ENCODE measurements at places on chromosomes 5 and 9.

GRCh38 chr9:88645172-88645878, 110.3 kb downstream of the NXNL2 start:
- DNase-seq: no peak

GRCh38 chr5:180126716-180127681, 55.4 kb upstream of the RNF130 start:
- DNase-seq: peak; percentile 5

GRCh38 chr5:74957906-74958305, 91.7 kb upstream of the FAM169A start:
- no peak for DNase-seq

- DNase-seq: peak; percentile 37
Observed at GRCh38 chr9:129006328-129007034, 21.6 kb downstream of the SH3GLB2 start.

DNA sequence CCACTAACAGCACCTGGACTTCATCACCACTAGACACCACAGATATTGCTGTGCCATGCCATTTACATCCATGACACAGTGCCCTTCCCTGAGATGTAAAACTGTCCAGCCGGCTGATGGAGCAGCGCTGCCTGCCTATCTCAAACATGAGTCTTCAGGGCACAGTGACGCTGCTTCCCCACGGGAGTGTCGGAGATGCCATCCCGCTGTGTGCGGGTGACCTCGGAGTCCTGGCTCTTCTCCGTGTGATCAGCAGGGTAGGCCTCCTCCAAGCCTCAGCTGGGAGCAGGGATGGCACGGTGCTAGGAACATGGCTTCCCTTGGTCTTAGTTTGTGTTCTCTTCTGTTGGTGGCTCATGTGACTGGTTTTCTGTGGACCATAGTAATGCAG, 130.3 kb upstream of the FAM120A start:
- DNase-seq: no peak

DNA sequence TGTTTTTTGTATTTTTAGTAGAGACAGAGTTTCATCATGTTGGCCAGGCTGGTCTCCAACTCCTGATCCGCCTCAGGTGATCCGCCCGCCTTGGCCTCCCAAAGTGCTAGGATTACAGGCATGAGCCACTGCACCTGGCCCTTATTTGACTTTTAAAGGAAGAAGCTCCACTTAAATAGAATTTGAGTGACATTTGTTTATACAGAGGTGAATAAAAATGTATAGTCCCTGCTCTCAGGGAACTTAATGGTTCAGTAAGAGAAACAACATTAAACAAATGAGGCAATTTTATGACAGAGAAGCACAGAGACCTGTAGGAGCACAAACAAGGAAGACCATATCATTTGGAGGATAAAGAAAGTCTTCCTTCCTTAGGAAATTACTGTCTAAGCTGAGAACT, 65.7 kb downstream of the C9orf152 start:
- DNase-seq: no peak

DNA sequence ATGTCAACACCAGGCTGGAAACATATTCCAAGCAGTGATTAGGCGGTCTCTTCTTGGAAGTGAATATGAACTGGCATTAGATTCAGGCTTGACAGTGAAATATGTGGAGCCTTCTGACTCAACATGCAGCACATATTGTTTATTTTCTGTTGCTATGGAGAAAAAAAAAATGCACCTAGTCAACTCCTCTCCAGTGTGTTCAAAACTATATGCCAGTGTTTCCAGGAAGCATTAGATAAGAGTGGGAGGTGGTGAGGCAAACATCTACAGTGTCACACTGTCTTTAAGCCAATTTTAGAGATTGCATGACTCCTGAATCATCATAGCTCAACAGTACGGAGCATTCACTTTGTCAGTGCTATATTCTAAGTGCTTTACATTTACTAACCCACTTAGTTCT, 117.9 kb downstream of the HCN1 start:
- DNase-seq: no peak

GRCh38 chr9:116765011-116765410, 77.9 kb downstream of the TRIM32 start:
- DNase-seq: no peak

DNA sequence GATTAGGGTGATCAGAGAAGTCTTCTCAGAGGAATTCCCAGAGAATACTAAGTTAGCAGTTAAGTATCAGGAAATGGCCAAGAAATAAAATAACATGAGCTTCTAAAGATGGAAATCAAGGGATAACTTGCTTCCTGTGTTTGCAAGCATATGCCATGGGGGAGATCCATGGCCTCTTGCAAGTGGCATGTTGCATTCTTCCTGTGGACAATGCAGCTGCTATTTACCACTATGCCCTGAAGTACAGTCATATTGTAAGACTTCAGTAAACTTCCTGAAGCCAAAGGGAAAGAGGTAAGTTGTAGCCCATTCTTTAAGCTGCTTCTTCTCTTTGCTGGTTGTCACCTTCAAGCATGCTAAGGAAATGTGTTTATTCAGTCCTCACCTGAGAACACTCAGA, 154.7 kb upstream of the RUSC2 start:
- DNase-seq: no peak

GRCh38 chr5:18102733-18103132, 468.5 kb downstream of the TAF11L14 start:
- DNase-seq: no peak

DNA sequence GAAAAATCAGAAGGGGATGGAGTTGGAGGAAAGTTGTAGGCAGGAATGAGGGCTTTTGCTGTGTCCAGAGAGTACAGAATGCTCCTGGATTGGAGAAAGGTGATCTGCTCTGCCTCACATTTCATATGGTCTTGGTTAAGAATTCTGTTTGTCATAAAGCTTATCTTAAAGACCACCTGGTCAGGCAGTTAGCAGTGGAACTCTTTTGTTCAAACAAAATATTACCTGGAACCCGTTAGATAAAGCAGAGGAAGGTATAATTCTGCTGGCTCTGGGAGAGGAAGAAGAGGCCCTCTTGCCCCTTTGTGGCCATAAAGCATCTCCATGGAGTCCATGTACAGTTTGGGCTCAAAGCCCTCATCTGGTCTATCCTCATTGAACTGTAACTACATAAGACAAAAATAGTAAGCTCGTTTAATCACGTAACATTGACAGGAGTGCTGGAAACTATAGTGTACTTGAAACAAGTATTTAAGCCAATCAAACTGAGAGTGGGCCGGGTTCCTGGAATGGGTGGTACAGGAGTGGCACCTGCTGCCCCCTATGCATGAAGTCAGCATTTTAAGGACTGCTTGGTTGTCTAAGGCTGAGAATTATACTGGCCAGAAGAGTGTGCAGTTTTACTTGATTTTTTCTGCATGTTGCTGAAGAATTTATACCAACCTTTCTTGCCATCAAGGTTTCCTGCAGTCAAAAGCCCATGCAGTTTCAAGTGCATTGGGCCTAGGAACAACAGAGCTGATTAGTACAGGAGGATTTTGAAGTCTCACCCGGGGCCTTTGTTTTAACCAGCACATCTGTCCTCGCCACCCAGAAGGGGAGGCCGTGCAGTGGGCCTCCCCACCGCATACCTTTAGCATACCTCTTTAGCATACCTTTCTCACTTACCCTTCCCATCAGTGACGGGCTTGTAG, 39.9 kb downstream of the STXBP1 start:
- no peak for DNase-seq

DNA sequence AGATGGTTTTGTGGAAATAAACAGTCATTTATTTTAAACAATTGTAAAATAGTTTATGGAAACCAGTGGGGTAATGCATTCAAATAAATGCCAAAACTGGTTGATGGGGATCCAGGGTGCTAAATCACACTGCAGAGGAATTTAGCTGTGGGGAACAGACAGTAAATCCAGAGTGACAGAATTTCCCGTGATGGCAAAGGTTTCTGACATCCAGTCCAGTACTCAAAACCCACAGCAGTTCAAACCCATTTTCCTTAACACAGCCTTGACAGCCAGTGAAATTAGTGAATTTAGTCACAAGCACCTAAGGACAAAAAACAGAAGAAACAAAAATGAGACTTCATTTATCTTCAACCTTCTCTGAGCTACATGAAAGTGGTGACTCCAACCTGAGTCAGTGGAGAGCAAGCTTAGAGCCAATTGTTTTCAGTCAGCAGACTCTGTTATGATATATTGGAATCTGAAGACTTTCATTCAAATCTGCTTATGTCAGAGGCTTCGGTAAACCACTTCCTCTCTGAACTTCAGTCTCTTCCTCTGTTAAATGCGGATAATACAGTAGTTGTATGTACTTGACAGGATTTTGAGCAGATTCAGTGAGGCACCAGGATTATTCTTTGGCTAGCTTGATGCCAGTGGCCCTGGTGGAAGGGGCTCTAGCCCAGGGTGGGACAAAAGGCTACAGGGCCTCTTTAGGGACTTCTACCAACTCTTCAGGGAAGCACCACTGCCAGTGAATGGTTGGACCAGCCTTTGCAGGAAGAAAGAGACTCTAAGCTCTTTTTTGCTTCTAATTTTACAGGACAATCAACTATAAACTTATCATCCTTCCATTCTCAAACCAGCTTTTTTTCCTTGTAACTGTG, 185.3 kb downstream of the MAPKAP1 start:
- DNase-seq: peak; percentile 77

- DNase-seq: no peak
Observed at GRCh38 chr9:121784731-121785411, 133.4 kb downstream of the DAB2IP start.

GRCh38 chr9:123753016-123753415, 176.9 kb downstream of the DENND1A start:
- DNase-seq: no peak

- no peak for DNase-seq
Observed at GRCh38 chr9:91714020-91714806, 235.8 kb downstream of the ROR2 start.

GRCh38 chr9:129362287-129363000, 184.4 kb upstream of the IER5L start:
- no peak for DNase-seq

DNA sequence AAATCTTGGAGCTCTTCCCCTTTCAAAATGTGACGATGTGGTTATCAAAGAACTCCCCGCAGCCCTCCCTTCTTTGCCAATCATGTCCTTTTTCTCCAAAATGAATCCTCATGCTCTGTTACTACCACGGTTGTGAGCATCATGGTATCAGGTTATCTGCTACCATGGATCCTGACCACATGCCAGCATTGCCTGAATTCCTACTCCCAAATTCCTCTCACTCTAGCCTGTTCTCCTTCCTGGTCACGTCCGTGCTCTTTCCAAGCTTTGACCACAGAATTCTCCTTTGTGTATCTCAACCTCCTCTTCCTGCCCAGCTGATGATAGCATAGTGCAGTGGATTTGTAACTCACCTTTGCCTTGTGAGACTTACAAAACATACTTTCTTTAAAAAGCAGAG, 59.5 kb upstream of the FBXL7 start:
- DNase-seq: no peak

DNA sequence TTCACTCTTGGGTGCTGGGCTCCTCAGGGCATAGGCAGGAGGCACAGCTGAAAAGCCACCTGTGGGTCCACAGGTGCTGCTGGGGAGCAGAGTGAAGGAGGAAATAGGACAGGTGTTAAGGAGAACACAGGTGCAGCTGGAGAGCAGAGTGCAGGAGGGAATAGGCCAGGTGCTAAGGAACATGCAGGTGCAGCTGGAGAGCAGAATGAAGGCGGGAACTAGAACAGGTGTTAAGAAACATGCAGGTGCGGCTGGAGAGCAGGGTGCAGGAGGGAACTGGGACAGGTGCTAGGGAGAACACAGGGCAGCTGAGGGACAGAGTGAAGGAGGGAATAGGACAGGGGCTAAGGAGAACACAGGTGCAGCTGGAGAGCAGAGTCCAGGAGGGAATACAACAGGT, 43.8 kb upstream of the PLEKHG4B start:
- DNase-seq: no peak

Data from stimulated activated naive CD4-positive, alpha-beta T cell (primary cell).